ENCODE measurements at places on chromosomes 12 and 14.

- no peak for DNase-seq
Measured at GRCh38 chr14:25122211-25122610, 72.3 kb upstream of the STXBP6 start.

GRCh38 chr14:32254952-32255679 lies 52.0 kb upstream of the RNU6-8 start:
- DNase-seq = peak; percentile 28

DNA sequence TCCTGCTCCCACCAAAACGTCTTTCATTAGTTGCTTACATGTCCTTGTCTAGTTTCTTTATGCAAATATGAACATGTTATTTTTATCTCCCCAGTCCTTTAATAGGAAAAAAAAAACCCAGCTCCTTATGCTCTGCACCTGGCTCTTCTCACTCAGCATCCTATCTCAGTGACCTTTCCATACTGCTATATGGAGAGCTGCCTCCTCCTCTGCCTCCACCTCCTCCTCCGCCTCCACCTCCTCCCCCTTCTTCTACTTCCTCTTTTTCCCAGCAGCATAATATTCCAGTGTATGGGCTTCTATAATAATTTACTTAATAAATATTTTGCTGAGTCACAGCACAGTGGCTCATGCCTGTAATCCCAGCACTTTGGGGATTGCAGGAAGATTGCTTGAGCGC lies 31.5 kb downstream of the ABCB9 start:
- DNase-seq = no peak

DNA sequence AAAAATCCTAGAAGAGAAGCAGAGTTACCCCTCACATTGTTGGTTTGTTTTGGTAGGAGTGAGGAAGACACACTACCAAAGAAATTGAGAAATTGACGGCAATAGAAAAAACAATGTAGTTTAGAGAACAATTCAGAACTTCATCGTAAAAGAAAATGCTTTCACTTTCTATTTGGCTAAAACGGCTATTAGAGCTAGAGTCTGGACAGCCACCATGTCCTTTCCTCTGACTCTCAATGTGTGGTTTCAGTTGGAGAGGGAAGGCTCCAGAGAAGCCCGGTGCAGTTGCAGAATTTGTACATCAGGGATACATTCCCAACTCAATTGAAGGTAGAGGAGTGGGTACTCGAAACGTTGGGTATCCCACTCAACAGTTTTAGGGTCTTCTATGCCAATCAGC lies 535.3 kb downstream of the GALC start:
- no peak for DNase-seq

DNA sequence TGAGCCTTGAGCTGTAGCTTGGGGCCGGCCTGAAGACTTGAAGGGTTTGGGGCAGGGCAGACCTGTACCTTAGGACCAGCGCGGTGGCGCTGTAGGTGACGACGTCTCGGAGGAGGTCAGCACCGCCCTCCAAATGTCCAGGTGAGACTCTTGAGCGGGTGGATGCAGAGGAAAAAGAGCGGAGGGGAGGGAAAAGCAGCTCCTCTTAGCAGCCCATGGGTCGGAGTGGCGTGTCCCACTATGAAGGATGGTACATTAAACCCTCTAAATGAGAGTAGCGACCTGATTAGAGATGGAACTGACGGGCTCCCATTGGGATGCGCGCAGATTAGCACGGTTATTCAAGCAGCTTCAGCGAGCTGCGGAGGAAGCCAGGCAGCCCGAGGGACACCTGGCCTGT lies 77.0 kb upstream of the MAP1LC3B2 start:
- no peak for DNase-seq

DNA sequence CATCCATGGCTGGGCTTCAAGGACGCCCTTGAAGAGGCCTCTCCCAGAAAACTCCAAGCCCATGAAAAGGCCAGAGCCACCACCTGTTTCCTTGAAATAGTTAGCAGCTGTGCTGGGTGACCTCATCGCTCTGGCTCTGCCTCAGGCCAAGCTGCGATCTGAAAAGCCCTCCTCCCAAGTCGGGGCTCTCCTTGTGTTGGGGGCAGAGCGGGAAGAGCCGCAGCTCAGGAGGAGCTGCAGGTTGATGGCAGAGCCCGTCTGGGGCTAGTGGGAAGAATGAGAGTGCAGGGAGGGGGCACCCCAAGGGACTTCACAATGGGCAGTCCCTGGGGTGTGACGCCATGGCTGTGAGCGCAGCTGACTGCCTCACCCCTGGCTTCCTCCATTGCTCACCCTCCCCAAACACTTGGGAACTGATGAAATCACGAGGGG lies 50.0 kb upstream of the STON2 start:
- DNase-seq = no peak

GRCh38 chr12:54561164-54561563 lies 11.8 kb downstream of the PDE1B start:
- no peak for DNase-seq

GRCh38 chr12:46921048-46921763 lies 95.4 kb upstream of the SLC38A4 start:
- DNase-seq = no peak

DNA sequence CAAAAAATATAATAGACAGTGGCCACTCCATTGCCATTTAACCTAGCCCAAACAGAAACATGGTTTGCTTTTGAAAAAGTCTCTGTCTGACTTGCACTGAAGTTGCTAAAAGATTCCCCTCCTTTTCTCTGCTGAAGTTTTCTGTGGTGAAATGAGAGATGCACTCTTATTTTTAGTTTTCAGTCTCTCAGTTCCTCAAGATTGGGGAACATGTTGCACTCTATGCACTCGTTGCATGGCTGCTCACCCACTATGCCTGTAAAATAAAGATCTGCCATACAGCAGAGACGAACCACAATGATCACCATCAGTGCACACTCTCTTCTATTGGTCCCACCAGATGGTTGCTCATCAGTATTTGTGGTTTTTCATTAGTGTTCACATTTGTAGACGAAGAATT lies 13.1 kb upstream of the DAAM1 start:
- no peak for DNase-seq

- no peak for DNase-seq
Measured at GRCh38 chr14:103361867-103362266, 23.3 kb upstream of the MARK3 start.

- DNase-seq = no peak
Measured at GRCh38 chr14:54854181-54854580, 48.4 kb downstream of the GCH1 start.

DNA sequence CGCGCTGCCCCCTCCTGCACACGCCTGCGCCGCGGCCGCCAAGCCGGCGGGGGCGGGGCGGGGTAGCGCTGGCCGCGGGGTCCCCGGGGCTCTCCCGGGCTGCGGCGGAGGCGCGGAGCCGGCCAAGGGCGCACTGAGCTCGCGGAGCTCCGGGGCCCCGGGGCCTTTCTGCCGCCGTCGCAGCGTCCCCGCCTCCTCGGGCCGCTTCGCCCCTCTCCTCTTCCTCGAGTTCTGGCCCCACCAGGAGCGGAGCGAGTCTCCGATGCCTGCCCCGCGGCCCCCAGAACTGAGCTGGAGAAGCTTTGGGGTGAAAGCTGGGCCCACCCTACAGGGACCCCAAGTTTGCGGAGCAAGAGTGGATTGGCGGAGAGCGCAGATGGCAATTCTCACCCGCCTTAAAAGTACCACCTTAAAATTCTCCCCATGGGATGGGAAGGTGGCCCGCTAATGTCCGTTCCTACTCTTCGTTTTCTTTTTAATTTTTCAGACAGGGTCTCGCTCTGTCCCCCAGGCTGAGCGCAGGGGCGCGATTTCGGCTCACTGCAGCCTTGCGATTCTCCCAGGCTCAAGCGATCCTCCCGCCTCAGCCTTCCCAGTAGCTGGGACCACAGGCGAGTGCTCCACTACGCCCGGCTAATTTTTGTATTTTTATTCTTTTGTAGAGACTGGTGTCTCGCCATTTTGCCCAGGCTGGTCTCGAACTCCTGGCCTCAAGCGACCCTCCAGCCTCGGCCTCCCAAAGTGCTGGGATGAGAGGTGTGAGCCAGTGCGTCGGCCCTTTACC lies 129.6 kb downstream of the NDUFA12 start:
- no peak for DNase-seq

DNA sequence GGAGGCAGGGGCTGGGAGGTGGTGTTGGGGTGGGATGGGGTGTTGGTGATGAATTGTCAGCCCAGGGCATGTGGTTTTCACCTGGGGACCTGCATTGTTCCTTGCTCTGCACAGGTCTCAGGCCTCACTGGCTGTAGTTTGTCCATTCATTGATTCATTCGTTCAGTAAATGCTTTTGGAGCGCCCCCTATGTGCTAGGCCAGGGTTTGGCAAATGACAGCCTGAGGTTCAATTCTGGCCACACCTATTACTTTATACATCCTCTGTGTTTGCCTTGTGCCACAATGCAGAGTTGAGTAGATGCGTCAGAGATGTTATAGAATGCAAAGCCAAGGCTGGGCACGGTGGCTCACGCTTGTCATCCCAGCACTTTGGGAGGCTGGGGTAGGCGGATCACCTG lies 4.7 kb downstream of the ADCK1 start:
- DNase-seq = no peak

DNA sequence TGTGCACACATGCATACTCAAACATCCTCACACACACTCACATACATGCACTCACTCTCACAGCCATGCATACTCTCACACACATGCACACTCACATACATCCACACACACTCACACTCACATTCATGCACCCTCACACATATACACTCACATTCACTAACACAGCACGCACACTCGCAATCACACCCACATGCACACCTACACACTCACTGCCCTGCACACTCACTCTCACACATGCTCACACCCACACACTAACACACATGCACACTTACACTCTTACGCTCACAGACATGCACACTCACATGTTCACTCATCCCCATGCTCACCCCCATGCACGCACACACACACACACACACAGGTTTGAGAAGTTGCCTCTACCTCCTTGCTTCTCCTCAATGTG lies 63.2 kb upstream of the SFSWAP start:
- no peak for DNase-seq

DNA sequence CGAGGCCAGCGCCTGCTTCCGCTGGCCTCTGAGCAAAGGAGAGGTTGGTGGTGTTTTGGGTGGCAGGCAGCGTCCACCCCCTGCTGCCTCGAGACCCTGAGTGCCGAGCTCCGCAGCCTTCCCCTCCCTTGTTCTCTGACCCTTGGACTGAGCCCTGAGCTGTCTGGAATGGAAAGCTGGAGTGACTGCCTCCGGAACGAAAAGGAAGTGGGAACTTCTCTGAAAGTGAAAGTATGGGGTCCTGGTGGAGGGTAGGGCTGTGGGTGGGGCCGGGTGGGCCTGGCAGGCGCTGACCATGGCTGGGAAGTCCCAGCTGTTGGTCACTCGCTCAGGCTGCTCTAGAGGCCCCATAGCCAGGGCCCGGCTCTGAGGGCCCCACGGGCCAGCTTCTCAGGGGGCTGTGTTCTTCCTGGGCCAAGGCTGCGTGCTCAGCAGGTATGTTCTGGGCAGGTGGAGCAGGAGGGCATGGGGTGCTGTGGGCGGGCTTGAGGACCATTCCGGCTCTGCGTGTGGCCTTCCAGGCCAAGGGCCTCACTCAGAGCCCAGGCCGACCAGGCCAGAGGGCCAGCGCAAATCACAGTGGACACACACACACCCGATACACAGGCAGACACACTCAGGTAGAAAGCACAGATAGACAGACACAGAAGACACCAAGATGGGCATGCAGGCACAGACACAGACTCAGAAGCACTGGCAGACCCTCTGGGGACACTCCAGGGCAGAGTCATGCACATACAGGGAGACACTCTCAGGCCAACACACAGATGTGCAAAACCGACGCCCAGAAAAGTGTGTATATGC lies at the start of gene EXOC3L4:
Gene EXOC3L4 (plus strand): TSS at position 320 of the 804 bp plus-strand sequence. CDS start 5,495 bp downstream, outside the sequence.
- no peak for DNase-seq

- no peak for DNase-seq
Measured at GRCh38 chr14:26527095-26527494, 70.7 kb downstream of the NOVA1 start.
